Ovary (tissue), 10 donors: ENCODE measurements at places on chromosomes 4 and X. TPM values are rescaled to one million over a fixed set of nuclear protein-coding genes. Genes with fewer than 3 reads are reported as not detected.

The ADH1A gene
- 0.53 TPM for total RNA-seq

- no peak for DNase-seq
Measured at GRCh38 chrX:53072418-53073114, 9.6 kb upstream of the TSPYL2 start.

The GLOD5 gene
- not detected for total RNA-seq

The AMELX gene
- not detected for total RNA-seq

DNA sequence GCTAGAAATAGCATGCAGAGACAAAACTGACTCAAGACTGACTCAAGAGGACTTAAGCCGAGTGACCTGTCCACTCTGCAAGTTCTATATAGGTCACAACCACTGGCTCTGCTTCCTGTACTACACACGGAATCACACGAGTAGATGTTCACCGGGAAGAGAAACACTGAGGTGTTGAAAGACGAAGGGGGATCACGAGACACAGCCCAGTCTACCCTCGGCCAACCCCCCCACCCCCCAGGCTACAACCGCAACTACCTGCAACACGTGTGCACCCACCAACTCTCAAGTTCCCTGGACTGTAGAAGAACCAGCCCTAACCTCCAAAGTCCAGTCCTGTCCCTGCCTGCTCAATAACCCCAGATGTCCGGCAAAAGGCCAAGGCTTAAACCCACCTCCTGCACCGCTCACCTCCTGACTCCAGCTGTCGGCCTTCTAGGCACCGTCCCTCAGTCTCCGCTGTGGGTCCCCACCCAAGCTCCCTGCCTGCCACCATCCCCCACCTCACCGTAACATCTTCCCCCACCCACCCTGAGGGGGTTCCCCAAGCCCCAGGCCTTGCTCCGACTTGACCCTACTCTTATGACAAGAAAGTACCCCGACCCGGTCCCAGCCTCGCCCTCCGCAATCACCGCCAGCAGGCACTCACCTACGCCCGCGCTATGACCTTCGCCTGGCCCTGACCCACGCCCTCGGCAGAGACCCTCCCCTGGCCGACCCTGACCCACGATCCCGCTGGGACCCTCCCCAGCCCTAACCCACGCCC lies 739 bp downstream of the GAK start:
- DNase-seq: no peak

The ODAPH gene
- not detected for total RNA-seq

The RASL11B gene
- 166 TPM for total RNA-seq

DNA sequence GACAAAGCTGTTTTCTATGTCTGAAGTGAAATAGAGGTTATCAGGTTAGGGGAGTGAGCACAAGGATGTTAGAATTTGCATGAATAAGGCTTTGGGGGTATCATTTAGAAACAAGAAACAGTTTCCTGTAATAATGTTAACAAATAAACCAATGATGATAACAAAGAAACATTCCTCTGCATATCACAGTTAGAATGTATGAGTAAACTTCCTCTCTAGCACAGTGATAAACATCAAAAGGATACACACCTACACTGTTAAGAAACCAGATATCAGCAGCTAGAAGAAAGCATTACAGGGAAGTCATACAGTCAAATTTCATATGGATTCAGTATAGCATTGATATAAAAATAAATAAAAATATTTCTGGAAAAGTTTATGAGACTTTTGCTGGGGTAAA lies 340.0 kb upstream of the MAGEB16 start:
- no peak for DNase-seq

- no peak for DNase-seq
Measured at GRCh38 chr4:70629469-70630090, 1.0 kb downstream of the ENAM start.

The GPR119 gene
- not detected for total RNA-seq

The HDAC8 gene
- total RNA-seq: 22.8 TPM

- DNase-seq: no peak
Measured at GRCh38 chr4:16006771-16007446, 43.9 kb upstream of the FGFBP2 start.

- no peak for DNase-seq
Measured at GRCh38 chr4:156790866-156791265, 180.7 kb downstream of the PDGFC start.

DNA sequence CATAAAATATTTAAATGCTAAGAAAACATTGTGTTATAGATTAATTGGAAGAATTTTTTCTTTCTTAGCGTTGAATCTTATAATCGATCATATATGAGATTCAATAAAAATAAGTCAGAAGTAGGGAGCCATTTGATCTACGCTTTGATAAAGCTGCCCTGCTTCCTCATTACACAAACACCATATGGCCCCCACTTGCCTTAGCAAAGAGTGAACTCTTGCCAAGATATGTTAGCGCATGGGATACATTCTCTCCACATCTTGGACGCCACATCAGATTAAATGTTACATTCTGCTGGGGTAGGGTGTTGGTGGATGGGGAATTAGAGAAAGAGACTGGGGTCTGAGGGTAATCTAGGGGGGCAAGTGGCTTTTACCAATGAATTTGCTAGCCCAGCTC lies 207.7 kb upstream of the MID1 start:
- DNase-seq: no peak

- DNase-seq: no peak
Measured at GRCh38 chr4:39032218-39033085, at the start of gene TMEM156. TMEM156 (minus strand) TSS chr4:39032409; CDS start chr4:39032313, 96 bp downstream.

- no peak for DNase-seq
Measured at GRCh38 chr4:37757121-37757520, 69.4 kb upstream of the PGM2 start.

The PLA2G12A gene
- total RNA-seq: 31.2 TPM

DNA sequence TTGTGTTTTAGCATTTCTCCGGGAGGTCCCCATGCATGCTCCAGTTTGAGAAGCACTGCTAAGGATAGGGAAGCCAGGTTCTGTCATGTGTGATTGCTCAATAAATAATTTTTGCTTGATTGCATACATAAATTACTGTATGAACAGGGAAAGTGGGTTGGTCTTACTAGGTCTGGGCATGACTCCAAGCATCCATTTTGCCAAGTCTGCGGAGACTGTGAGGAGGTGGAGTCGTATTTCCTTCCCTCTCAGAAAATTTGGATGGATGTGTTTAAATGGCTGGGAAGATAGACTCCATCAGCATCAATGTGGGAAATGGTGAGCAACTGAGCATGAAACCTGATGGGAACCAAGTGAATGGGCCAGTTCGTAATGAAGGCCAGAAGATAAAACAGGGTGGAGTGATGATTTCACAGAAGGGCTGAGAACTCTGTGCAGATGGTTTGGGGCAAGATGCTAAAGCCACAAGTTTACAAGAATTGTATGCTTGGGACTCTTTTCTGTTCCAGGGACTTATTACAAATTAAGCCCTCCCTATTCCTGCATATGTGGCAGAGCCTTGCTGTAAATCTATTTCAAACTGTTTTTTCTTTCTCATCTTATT lies 84.1 kb downstream of the NHS start:
- peak; percentile 49 for DNase-seq

The OPN1MW gene
- not detected for total RNA-seq

DNA sequence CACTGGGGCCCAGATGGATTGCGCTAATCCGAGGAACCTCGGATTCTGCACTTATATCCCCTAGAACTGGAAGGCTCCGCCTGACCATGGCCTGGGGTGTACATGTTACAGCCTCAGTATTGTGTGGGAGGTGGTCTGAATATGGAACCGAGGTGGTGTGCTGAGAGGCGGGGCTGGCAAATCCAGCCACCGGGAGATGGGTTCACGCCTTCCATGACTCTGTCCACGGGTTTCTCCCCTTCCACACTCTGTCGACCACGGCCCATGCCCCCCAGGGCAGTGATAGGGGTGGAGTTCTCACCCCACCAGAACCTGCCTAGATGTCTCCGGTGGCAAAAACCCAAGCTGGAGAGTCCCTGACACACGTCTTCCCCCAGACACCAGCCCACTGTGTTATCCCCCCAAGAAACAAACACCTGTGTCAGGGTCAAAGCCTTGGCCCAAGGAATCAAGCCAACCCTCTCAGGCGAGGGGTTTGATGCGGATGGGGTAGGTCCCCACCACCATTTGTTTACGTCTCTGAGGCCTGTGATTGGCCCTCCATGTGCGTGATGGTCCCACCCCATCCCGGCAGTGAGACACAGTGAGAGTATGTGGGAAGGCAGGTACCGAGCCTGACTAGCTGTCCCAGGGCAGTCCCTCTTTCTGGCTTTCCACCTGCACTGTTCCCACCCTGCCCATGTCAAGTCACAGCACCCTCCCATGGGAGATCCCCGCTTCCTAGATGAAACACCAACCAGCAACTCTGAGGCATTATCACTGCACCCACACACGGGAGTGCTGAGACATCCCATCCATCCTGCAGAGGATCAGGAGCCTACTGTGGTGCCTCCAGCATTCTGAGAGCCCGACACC lies 6.6 kb upstream of the LOC101059915 start:
- DNase-seq: no peak

- peak; percentile 33 for DNase-seq
Measured at GRCh38 chrX:77087529-77088169, 359.5 kb upstream of the FGF16 start.

GRCh38 chrX:79161655-79162054 lies 17.2 kb downstream of the GPR174 start:
- no peak for DNase-seq

DNA sequence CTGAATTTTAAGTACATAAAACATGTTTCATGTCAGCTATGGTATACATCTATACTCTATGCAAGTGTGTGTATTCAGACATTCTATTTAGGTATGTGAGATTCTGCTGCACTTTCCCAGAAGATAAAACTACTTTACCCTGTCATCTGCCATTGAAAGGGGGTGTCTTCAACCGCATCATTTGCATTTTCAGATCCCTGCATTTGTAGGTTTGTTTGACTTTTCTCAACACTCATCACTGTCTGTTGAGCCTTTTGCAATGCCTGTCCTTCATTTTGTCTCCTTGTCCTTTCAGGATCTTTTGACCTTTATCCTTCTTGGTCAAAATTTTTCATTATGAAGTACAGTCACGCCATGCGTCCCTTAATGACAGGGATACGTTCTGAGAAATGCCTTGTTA lies 103.5 kb downstream of the TMA16 start:
- no peak for DNase-seq
